ENCODE measurements at places on chromosomes 12 and 14. TPM values are rescaled to one million over a fixed set of nuclear protein-coding genes. Genes with fewer than 3 reads are reported as not detected.

The SALL2 gene
- 4.9 TPM for total RNA-seq

The LMNTD1 gene
- not detected for total RNA-seq

The CDK2 gene
- total RNA-seq = 67.2 TPM

The MAGOHB gene
- total RNA-seq = 47.3 TPM

The TPPP2 gene
- not detected for total RNA-seq

The MLF2 gene
- 69.5 TPM for total RNA-seq

The BDKRB2 gene
- total RNA-seq = 1.7 TPM

DNA sequence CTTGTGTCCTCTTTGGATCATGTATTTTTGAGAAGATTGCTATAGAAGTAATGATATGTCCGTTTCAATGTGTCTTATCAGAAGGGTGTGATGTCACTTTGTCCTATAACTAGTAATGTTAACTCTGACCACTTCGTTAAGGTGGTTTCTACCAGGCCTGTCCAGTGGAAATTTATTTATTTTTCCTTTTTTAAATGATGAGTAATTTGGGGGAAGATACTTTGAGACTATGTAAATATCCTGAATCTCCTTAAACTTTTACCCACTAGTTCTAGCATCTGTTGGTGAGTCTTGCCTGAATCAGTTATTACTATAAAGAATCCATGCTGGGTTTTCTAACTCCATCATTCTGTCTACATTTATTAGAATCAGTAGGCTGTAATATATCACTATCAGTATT is 15.3 kb downstream of the EP400 start:
- H3K4me1 ChIP-seq = no peaks in the 10 kb centered on the region
- DNase-seq = no peak
- H3K27me3 ChIP-seq = no peaks in the 10 kb centered on the region

DNA sequence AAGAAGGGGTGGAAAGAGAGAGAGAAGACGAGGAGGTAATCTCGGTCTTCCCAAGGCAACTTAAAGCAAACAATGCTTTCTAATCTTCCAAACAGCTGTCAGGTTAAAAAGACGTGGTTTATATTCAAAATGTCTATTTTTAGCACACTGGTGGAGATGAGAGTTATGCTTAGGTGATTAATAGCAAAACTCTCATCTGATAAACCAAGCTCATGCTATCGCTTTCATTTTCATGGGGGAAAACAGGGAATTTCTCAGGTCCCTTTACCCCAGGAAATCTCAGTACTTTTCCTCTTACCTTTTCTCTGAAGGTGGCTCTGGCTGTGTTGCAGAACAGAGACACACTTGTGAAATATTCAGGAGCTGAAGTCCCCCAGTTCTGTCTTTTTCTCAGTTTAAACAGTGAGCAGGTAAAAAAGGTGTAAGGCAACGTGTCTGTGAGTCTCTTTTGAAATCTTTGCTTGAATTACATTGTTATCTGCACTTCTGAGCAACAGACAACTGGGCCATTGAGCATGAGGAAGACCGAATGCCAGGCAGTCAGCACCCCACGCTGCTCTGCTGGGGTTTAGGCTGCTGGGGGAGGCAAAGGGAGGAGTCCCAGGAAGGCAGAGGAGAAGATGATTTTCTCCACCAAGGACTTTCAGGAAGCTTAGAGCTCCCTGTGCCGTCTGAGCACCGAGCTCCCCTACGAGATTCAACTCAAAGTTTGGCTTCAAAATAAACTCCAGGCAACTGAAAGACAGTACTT is 759.3 kb downstream of the BCL11B start:
- peaks cover 6% of the 10 kb centered on the region for H3K4me1 ChIP-seq
- no peak overlapping the region for H3K27ac ChIP-seq
- no peak overlapping the region for H3K4me3 ChIP-seq
- DNase-seq = peak; percentile 21

DNA sequence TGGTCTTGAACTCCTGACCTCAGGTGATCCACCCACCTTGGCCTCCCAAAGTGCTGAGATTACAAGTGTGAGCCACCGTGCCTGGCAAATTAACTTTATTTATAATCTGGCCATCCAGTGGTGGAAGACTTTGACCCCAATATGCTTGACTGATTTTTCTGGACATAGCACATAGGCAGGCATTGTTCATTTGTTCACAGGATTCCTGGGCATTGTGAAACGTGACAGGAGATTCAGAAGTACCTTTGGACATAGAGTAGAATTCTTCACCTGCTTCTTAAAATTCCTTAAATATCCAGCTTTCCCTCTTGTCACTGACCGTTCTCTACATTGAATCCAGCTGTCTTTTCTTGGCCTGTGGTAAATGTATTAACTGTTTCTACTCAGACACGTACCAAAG is 103.1 kb downstream of the SCN8A start:
- DNase-seq = no peak
- no peaks in the 10 kb centered on the region for H3K4me1 ChIP-seq
- H3K36me3 ChIP-seq = no peaks in the 10 kb centered on the region
- H3K4me3 ChIP-seq = no peak overlapping the region
- H3K27me3 ChIP-seq = no peaks in the 10 kb centered on the region
- H3K27ac ChIP-seq = no peak overlapping the region

- H3K27ac ChIP-seq = no peak overlapping the region
- H3K27me3 ChIP-seq = no peaks in the 10 kb centered on the region
- no peak overlapping the region for H3K4me3 ChIP-seq
- DNase-seq = no peak
- H3K36me3 ChIP-seq = no peaks in the 10 kb centered on the region
- no peaks in the 10 kb centered on the region for H3K4me1 ChIP-seq
Observed at GRCh38 chr12:108905725-108906124, 25.8 kb downstream of the DAO start.

DNA sequence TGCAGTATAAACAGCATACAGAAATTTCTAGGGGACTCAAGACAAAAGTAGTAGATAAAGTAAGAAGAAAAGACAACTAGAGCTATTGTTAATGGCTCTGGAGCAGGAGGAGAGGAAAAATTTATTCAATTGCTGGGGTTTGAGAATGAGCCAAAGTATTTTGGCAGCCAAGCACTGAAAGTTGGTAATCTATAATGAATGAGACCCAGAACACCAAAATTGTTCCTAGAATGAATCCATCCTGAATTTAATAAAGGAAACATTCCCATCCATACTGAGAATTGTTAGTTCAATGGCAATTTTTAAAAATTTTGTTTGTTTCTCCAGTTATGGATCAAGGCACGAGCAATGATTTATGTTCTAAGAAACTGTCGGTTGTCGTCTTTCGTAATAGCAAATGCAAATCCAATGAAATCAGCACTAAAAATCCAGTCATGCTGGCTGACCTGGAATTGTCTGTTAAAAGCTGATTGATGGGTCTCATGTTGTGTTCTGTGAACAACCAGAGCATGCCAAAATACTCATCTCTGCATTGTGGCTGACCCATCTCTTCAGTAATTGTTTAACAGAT is 170.9 kb upstream of the LMNTD1 start:
- H3K27ac ChIP-seq = no peak overlapping the region
- H3K4me1 ChIP-seq = no peaks in the 10 kb centered on the region
- no peaks in the 10 kb centered on the region for H3K27me3 ChIP-seq

- no peaks in the 10 kb centered on the region for H3K27me3 ChIP-seq
- H3K36me3 ChIP-seq = no peaks in the 10 kb centered on the region
- H3K27ac ChIP-seq = no peak overlapping the region
- no peak overlapping the region for H3K4me3 ChIP-seq
Observed at GRCh38 chr14:38973083-38973700, 129.8 kb downstream of the SEC23A start.

- no peak for DNase-seq
- peaks cover 3% of the 10 kb centered on the region for H3K36me3 ChIP-seq
- no peak overlapping the region for H3K4me3 ChIP-seq
- H3K27me3 ChIP-seq = no peaks in the 10 kb centered on the region
- no peaks in the 10 kb centered on the region for H3K4me1 ChIP-seq
Observed at GRCh38 chr12:110314308-110314707, 33.3 kb downstream of the ATP2A2 start.

DNA sequence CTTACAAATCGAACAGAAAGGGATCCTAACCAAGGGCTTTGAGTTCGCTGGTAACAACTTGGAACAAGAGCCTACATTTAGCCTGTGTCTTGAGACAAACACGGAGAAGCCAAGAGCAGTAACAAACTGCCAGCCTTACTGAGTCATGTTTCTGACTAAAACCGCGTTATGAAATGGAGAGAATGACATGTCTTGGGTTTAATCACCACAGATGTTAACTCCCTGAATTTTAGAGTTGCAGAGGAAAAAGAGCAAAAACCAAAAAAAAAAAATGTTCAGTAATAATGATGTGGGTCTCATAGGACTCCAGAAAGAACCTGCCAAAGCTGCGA is 1.0 kb downstream of the BLTP3B start:
- H3K36me3 ChIP-seq = no peaks in the 10 kb centered on the region
- DNase-seq = no peak
- peaks cover 5% of the 10 kb centered on the region for H3K4me1 ChIP-seq

DNA sequence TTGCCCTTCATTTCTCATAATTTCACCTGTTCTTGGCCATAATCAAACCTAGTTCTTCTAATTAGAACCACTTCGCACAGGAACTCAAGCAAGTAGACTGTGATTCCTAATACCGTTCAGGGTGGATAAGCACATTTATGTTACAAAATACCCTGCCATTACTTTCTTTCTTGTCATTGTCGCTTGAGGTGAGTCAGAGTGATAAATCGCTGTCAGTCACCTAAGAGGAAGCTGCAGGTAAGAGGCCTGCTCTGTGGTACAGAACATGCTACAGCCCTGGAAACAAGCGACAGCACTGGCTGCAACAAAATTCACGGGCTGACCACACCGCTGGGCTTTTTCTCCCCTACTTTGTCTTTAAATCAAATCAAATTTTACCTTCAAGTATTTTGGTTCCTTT is 218.2 kb downstream of the ANO6 start:
- no peak overlapping the region for H3K4me3 ChIP-seq
- no peak for DNase-seq

DNA sequence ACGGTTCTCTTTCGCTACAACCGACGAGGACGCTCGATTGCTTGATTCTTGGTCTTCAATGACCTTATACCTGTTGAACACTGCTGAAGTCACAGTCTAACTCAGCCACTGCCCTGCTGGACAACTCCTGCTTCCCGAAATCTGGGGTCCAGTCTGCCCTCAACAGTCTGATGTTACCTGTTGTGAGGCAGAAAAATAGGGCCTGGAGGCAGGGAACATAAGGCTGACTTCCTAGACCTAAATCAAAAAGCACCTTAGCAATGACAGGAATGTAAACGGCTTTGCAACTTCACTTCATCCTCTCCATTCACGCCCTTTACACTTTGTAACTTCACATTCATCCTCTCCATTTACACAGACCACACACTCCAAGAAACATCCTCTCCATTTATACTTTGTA is 597 bp upstream of the GLTP start:
- peaks cover 4% of the 10 kb centered on the region for H3K27me3 ChIP-seq
- no peak for DNase-seq
- H3K27ac ChIP-seq = no peak overlapping the region
- no peaks in the 10 kb centered on the region for H3K36me3 ChIP-seq
- no peaks in the 10 kb centered on the region for H3K4me1 ChIP-seq

DNA sequence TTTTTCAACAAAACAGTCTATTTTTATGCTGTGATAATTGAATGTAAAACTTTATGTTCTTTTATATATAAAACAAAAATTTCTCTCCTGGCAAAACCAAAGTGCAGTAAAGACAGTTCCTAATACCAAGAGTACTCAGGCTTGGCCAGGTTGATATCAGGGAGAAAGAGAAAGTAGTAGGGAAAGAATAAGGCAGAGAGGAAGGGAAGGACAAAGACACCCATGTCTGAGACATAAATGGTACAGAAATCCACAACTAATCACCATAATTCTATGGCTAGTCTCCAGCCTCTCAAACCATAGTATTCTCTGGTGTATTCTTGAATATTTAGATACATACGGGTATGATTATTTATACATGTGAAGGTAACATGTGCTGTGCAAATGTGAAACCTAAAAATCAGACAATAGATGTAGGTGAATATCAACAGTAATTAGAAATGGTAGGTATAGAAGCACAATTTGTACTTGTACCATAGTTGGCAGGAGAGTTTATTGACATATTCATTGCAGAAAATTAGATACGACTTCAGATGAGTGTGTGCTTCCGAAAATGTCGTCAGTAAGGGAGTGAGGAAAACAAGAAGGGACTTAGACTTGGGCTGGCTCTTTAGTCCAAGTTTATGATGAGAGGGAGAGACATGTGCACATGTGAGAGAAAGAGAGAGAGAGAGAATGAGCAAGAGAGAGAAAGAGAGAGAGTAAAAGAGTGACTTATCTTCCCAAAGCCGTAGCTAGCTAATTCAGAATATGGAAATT is 230.8 kb upstream of the NPAS3 start:
- H3K4me3 ChIP-seq = no peak overlapping the region
- no peaks in the 10 kb centered on the region for H3K27me3 ChIP-seq
- DNase-seq = no peak
- no peak overlapping the region for H3K27ac ChIP-seq

DNA sequence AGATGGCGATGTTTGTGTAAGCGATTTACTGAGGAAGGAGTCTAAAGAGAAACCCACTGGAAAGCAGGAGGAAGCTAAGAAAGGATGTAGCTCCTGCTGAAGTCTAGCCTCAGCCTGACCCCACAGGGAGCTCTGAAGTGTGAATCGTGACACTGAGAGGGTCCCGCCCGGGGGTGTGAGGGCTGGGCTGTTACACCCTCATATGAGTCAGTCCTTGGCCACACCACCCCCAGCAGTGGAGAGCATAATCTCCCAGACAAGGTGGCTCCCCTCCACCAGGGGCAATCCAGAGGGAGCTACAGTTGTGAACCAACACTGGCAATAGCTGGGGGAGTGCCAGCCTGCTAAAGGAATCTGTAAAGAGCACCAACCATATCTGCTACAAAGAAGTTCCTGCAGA is 31.5 kb downstream of the SVOP start:
- H3K4me3 ChIP-seq = no peak overlapping the region
- H3K4me1 ChIP-seq = no peaks in the 10 kb centered on the region
- no peaks in the 10 kb centered on the region for H3K36me3 ChIP-seq
- DNase-seq = no peak
- no peaks in the 10 kb centered on the region for H3K27me3 ChIP-seq
- H3K27ac ChIP-seq = no peak overlapping the region

All from thymus (tissue), 14 donors.